GM04503 (cell line): ENCODE measurements at places on chromosomes 5 and 9.

DNA sequence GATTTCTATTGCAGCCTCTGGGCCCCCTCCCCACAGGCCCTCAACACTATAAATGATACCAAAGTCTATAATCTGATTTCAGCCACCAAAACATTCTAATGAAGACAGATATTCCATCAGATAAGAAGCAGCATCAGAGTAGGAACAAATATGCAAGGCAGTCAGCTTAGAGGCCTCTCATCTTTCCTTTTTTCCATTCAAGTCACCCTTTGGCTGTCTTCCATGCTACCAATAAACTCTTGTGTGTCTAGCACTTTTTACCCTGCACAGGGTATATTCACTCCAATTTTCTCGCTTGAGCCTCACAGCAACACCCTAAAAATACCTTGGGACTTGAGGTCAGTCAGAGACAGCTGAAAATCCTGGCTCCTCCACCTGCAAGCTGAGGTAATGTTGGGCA lies 193.7 kb downstream of the BRINP1 start:
- no peak for DNase-seq

- no peak for DNase-seq
Measured at GRCh38 chr5:170339780-170340167, 42.2 kb upstream of the LCP2 start.

GRCh38 chr9:3261484-3261883 lies 264.3 kb downstream of the RFX3 start:
- DNase-seq, result no peak

DNA sequence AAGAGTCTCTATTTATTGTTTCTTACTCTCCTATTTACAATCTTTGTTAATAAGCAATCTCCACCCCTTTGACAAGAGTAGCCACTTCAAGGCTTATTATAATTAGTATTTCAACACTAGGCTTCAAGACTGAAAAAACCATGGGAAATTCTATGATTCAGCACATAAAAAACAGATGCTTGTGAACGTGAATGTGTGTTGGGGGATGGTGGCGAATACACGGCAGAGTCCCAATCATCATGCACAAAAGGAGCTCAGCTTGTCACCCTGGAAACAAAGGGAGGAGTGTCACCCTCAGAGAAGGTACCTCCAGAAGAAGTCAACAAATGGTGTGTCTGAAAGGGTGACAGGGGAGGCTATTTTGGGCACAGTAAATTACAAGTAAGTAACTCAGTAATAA lies 157.2 kb upstream of the RETREG1 start:
- DNase-seq, result peak; percentile 77

- DNase-seq, result no peak
Measured at GRCh38 chr5:7668627-7669026, 182.3 kb downstream of the CFAP90 start.

DNA sequence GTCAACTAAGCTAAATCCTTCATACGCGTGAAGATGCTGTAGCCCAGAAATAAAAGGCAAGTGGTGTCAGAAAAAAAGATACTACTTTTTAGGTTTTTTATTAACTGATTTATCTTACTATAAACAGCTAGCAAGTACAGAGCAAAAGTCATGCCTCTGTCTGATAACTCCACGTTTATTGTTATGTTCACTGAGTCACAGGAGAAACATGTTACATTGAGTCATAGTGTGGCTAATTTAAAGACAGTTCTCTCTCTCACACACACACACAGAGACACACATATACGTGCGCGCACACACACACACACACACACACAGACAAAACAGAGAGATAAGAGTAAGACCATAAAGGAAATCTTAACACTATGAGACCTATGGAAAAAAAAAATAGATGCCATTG lies 770.0 kb upstream of the CDH10 start:
- DNase-seq, result no peak

GRCh38 chr5:124742983-124743601 lies 3.3 kb downstream of the ZNF608 start:
- no peak for DNase-seq

GRCh38 chr9:107707428-107707837 lies 217.9 kb upstream of the KLF4 start:
- peak; percentile 87 for DNase-seq

DNA sequence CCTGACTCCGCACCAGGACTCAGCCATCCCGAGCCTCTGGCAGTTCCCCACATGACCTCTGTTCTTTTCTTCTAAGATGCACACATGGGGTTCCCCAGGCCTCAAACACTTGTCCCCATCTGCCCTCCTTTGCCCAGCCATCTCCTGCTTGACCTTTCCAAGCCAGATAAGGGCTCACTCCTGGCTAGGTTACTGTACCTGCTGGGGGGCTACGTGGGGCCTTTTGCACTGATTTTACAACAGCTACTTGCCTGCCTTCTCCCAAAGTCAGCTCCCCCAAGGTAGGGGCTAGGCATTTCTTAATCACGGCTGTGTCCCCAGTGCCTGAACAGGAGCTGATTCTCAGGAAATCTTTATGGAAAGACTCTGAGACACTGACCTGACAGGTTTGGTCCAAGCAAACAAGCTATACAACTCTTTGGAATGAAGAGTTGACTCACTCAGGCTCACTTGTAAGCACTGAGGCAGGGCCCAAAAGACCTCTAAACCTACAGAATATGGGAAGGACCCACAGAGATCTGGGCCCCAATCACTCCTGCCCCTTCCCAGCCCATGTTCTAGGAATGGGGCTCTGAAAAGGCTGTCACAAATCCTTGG lies 2.5 kb downstream of the MACROH2A1 start:
- DNase-seq, result no peak

GRCh38 chr5:106796081-106796480 lies 874.7 kb downstream of the EFNA5 start:
- no peak for DNase-seq

- no peak for DNase-seq
Measured at GRCh38 chr5:57246426-57246825, 72.6 kb downstream of the GPBP1 start.

DNA sequence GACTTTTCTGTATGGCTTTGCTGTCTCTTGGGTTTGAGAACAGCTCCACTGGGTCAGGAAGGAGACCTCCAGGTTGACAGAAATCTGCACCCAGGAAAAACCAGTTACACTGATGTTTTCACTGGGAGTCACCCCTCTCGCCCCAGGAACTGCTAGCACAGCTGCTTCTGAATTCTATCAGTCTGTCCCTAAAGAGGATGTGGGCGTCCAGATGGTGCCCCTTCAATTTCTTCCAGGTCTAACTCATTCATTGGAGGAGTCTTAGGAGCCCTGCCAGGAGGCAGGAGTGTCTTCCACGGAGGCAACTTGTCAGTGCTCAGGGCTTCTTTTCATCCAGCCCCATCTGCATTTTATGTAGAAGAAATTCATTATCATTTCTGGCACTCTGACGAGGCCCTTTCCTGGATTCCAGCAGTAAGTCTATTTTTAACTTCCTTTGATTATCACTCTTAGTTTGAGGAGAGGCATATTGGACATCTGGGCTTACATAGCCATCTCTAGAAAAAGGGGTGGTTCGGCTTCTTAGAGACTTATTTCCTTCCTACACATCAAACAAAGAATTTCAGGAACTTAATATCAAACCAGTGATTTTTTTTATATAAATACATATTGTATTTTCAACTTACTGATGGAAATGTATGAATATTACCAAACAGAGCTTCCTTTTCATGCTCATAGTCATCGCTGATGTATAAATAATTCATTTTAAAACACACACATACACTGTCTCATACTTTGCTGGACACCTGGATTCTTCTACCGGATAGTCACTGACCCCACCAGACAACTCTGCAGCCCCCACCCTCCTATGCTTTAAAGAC lies 148.8 kb downstream of the IRX2 start:
- DNase-seq, result no peak

DNA sequence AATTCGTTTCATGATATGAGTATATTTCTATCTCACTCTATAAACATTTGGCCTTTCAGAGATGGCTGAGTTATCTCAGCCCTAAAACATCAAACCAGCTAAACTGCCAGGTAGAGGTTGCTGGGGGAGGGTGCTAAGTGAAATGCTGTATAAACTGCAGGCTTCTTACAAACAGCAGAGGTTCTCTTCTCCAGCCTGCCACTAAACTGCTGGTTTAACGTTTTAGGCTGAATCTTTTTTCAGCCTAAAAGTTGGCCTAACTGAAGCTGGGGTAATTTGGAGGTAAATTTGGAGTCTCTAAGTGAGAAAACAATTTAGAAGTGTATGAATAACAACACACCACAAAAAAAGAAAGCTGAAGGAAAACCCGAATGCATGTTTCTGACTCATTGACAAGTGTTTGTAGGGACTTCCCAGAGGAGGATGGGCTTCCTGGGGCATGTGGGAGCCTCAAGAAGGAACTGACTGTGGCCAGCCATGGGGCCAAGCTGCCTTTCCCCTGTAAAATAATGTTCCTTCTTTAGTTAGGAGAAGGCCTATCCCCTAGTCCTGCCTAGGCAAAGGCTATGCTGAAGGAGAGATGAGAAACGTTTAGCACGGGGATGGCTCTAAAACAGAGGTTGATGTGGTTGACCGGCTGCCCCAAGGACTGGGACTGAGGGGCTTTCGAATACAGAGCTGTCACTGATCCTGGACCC lies 44.3 kb downstream of the SLC28A3 start:
- peak; percentile 30 for DNase-seq

DNA sequence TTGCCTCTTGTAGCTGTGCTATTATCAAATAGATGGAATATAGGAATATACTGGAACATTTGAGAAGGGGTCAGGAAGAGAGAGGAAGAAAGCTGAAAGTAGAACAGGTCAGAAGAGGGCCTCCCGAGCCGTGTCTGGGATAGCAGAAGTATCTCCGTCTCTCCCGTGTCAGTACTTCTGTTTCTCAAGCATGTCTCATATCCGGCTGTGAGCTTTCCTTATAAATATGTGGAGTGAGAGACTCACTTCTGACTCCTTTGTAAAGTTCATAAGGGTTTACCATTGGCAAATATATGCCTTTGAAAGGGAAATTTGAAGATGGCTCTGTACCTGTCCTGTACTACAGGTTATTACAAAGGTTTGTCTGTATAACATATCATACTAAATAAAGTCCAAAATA lies 50.3 kb downstream of the MOCS2 start:
- no peak for DNase-seq

DNA sequence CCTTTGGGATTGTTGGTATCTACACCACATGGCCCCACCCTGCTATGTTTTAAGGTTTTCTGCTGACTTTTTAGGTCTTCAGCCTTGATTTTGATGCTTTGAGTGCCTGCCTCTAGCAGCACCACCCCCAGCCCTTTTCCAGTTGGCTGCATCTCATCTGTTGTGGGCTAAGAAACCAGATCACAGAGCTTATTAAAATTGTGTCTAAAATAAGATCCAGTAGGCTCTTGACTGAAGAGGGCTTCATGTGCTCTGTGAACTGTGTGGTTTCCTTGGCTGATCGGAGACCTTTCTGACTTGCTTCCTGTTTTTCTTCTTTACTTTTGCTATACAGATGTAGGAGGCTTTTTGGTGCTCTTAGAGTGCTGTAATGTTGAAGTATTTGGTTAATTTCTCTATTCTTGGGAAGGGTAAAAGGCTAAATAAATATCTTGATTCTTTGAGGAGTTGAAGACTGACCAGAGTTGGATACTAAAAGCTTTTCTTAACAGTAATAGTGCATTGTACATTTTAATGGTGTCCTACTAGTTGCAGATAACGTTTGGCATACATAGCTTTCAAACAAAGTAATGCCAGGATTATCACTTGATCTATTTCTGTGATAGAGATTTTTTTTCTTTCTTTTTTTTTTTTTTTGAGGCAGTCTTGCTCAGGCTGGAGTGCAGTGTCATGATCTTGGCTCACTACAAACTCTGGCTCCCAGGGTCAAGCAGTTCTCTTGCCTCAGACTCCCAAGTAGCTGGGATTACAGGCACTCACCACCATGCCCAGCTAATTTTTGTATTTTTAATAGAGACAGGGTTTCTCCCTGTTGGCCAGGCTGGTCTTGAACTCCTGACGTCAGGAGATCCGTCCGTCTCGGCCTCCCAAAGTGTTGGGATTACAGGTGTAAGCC lies 4.5 kb downstream of the UBE2D2 start:
- DNase-seq, result no peak

GRCh38 chr5:144377207-144377606 lies 206.5 kb downstream of the KCTD16 start:
- DNase-seq, result no peak

GRCh38 chr9:129435988-129436717 lies 184.7 kb downstream of the C9orf50 start:
- DNase-seq, result no peak

- DNase-seq, result no peak
Measured at GRCh38 chr5:78360674-78360923, 182 bp downstream of the SCAMP1 start.

- DNase-seq, result no peak
Measured at GRCh38 chr9:99004115-99004514, 60.4 kb downstream of the COL15A1 start.

DNA sequence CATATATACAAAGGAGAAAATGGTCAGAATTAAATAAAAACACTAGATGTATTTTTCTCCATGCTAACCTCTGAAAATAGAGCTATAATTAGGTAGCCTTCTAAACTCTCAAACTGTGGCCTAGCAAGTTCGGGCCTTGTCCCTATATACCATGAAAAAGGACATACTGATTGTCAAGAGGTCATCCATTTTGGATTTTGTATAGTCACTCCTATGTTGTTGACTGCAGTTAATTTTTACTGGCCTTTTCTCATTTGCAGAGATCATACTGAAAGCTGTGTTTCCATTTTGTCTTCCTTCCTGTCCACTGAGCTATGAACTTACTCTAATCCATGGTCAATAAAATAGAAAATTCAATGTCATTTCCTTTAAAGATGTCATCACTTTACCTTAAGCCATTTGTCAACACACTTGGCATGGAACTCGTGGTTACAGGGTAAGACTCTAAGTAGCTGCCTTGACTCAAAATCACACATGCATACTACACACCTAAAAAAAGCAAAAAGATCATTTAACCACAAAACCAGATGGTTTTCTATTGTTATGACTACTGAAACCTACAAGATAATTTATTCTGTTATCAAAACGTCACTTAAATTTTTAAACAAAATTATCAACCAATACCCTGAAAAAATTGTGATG lies 58.0 kb downstream of the RNF38 start:
- DNase-seq, result no peak

- no peak for DNase-seq
Measured at GRCh38 chr5:176441921-176442323, 6.3 kb upstream of the FAF2 start.

- DNase-seq, result no peak
Measured at GRCh38 chr5:154367101-154367500, 78.7 kb upstream of the SAP30L start.

DNA sequence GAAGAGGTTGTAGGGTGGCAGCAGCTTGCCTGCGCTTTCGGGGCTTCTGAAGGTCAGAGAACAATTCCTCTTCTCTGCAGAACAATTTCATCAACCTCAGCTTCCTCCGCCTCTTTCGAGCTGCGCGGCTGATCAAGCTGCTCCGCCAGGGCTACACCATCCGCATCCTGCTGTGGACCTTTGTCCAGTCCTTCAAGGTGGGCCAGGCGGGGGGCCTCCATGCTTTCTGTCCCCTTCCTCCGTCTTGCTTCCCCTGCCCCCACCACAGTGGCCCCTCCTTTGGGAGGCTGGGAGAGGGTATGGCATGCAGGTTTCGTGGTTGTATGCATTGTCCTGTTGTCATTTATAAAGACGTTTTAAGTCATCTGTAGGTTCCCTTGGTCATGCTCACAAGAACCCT lies 195.8 kb downstream of the CACNA1B start:
- no peak for DNase-seq

DNA sequence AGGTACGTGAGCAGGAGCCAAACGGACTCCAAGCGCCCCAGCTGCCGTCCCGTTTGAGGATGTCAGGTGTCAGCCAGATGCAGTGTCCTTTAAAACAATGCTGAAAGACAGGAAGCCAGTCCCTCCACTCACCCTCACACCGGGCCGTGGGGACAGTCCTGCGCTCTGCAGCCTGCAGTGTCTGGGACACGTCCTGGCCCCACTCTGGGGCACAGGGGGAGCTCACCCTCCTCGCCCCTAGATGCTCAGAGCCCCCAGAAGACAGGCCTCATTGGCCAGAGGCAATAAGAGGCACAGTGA lies 79.7 kb downstream of the ZNF354C start:
- DNase-seq, result no peak
